ENCODE measurements at places on chromosomes 16 and 17. TPM values are rescaled to one million over a fixed set of nuclear protein-coding genes. Genes with fewer than 3 reads are reported as not detected.

The FN3KRP gene
- 16.7 TPM for total RNA-seq

DNA sequence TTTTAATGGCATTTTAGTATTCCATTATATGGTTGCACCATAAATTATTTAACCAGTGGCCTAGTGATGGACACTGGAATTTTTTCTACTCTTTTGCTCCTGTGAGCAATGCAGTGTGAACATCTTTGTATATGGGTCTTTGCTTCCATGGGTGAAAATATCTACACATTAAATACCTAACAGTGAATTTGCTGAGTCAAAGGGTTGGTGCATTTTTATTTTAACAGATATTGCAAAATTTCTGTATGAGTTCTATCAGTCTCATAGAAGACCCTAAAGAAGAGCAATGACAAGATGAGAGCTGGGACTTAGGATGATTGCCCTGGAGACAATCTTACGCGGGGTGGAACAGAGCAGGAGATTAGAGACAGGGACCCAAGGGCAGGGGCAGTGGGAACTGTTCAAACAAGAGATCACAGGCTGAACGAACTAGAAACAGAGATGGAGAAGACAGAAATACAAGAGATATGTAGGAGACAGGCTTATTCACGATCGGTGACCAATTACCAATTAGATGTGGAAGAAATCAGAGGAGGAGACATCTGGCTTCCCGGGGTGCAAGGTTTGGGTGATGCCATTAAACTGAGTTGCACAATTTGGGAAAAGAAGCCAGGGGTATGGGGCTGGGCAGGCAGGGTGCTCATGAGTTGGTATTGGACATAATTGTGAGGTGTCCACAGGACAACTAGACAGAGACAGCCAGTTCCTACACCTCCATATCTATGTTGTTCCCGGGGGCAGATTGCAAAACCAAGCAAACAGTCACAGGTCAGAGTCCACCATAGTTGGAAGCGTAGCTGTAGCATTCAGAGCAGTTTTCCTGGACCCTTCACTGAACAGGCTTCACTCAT is 39.9 kb upstream of the LONP2 start:
- DNase-seq = no peak

DNA sequence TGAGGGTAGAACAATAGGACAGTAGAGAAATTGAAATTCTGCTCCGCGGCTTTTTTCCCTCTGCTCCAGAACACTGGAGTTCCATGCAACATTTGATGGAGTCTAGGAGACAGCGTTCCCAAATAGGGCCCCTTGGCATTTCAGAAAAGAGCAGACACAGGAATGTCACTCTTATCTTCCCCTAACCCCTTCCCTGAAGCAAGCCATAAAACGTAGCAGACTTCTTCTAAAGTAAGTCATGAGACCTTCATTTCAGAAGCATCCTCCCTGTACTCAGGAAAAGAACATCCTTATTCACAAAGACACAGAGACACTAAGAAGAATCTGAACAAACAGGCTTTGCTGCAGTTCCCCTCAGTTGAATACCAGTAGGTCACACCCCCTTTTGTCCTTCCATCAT is 296.1 kb upstream of the SOX9 start:
- no peak for DNase-seq

GRCh38 chr16:15493466-15494180 is 59.2 kb downstream of the BMERB1 start:
- DNase-seq = no peak
